ENCODE measurements at places on chromosomes 5 and 9.

GRCh38 chr9:109437286-109437685 is 60.8 kb downstream of the PTPN3 start:
- DNase-seq = no peak

GRCh38 chr9:134484479-134484878 is 157.1 kb upstream of the COL5A1 start:
- DNase-seq = no peak

DNA sequence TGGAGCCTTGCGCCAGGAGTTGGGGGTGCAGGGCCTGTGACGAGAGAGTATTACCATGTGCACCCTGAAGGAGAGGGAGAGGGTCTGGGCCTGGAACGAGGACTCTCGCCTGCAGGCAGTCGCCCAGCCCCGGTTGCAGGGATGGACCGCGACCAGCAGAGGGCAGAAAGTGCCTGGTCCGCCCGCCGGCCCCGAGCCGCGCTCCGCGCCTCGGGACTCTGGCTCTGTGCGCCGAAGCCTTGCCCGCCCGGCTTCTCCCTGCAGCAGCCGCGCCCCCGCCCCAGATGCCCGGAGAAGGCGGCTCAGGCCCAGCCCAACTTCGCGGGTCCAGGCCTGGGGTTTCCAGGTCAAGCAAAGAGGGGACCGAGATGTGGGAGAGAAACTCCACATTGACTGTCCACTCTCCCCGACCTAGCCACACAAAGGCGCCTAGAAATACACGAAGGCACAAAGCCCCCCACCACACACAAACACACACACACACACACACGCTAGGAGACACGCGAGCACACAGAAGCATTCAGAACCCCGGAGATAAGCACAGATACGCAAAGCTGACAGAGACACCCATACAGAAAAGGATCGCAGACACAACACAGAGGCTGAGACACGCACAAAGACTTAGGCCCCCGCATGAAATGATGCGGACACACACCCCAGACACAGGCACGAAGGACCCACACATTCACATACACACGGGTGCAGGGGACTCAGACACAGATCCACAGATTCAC is 2.0 kb upstream of the LMX1B start:
- DNase-seq = no peak

GRCh38 chr5:174724484-174725260 is at the start of gene MSX2:
TSS of gene MSX2 (plus strand) at chr5:174724582. CDS start at chr5:174724660, 78 bp downstream.
- no peak for DNase-seq

DNA sequence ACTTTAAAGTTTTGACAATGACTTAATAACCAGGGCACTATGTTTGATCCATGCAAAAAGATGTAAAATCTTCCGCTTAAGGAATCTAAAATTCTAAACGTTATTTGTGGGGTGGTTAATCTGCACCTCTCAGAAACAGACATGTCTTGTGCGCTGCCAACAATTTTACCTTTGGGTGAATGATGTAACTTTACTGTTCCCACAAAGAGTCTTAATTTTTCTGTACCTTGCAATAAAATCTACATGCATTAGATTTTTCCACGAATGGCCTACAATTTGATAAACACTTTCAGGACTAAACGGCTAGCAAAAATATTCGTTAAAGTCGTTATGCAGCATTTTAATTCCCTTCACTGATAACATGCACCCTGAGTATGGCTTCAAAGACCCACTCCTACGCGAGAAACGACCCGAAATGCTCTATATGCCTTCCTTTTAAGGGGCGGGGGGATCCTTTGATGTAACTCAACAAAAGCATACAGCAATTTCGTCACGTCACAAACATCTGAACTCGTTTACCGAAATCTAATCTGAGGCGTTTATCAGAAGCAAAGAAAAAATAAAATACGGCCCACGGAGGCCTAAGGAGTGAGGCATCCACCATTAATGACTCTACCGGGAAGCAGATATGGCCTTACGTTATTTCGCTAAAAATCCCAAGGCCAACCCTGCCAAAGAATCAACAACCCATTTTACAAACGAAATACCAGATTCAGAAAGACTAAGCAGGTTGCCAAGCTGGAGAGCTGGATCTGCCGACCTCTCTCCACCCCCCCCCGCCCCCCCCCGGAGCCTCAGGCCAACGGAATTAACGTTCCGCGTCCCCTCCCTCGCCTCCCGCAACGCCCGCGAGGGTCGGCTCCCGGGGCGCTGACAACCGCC is 621 bp downstream of the AK6 start:
- no peak for DNase-seq

GRCh38 chr5:14142202-14142826 is 828 bp upstream of the TRIO start:
- no peak for DNase-seq

DNA sequence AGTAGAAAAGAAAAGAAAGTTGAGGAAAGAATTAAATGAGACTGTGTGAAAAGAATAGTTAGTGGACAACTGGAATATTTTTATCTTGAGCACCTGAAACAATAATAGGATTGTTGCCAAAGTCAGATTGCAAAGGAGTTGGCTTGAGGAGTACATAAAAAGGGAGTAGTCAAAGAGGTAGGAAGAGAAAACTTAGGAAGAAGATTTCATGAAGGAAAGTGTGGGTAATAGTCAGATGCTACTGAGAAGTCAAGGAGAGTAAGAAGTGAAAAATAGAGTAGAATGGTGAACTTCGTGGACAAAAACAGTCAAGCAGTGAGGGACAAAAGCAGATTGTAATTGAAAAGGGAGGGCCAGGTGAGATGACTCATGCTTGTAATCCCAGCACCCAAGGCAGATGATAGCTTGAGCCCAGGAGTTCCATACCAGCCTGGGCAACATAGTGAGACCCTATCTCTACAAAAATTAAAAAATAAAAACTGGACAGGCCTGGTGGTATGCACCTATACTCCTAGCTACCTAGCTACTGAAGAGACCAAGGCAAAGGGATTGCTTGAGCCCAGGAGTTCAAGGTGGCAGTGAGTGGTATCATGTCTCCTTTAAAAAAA is 178.9 kb downstream of the NIPBL start:
- DNase-seq = no peak

GRCh38 chr9:2066312-2067273 is 51.4 kb downstream of the SMARCA2 start:
- no peak for DNase-seq

GRCh38 chr9:97441729-97442128 is 29.8 kb downstream of the TDRD7 start:
- DNase-seq = no peak

GRCh38 chr9:115413304-115413703 is 295.3 kb upstream of the TNC start:
- DNase-seq = no peak

DNA sequence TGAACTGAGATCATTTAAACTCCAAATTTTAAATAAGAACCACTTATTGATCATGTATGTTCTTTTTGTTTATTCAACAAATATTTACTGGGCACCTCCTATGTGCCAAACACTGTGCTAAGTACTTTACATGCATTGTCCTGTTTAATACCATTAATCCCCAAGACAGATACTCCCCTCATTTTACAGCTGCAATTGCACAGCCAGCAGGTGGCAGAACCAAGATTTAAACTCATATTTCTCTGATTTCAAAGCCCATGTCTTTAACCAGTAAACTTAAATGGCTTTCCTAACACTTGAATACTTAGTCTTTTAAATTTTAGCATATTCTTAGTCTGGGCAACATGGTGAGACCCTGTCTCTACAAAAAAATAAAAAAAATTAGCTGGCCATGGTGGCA is 43.4 kb upstream of the KIAA1958 start:
- DNase-seq = no peak

- DNase-seq = no peak
Observed at GRCh38 chr5:157197086-157197485, 16.4 kb downstream of the ITK start.

- no peak for DNase-seq
Observed at GRCh38 chr9:70484232-70485130, 70.0 kb upstream of the KLF9 start.

DNA sequence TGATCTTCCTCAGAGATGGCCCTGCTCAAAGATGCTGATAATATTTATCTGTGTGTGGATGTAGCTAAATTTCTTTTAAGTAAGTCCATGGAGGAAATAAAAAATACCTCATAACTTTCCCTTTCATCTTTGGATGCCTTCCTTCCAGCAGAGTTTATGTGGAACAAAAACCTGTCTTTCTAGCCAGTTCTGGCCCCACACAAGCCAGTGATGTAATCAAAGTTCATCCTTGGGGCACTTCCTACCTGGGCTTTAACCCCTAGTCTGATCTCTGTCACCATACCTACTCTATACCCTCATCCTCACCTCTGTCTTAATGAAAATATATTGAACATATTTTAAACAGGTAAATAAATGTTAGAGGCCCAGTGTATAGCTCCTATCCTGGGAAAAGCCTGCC is 39.8 kb upstream of the RASGRF2 start:
- DNase-seq = no peak

DNA sequence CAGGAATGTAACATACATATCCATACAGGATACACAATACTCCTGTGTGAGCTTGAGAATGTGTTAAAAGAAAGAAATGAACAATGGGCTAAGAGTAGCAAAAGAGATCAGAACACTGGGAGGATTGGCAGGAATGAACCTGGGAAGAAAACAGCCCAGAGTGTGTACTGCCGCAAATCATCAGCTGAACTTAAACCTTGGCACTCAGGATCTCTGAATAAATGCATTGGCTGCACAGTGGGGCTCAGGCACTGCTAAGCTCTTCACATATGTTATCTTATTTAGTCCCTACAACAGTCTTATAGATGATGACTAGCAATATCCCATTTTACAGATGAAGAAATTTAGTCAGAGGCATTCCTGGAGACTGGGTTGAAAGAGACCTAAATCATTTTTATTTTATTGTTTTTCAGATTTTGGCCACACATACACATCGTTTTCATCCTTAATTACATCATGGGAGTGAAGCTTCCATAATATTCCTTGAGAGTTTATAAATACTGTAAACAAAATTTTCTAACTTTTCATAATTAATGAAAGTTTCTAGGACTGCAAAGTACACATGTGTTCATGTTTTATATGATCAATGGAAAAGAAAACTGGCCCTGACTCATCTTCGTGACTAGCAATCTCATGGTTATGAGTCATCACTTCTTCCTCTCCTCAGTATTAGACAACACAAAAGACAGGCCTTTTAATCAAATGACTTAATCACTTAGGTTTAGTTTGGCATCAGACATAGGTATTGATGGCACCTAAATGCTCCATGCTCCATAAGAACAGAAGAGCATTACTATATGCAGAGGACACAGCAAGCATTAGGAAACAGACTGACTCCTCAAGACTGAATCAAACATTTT is 59.2 kb downstream of the CDH18 start:
- DNase-seq = no peak

DNA sequence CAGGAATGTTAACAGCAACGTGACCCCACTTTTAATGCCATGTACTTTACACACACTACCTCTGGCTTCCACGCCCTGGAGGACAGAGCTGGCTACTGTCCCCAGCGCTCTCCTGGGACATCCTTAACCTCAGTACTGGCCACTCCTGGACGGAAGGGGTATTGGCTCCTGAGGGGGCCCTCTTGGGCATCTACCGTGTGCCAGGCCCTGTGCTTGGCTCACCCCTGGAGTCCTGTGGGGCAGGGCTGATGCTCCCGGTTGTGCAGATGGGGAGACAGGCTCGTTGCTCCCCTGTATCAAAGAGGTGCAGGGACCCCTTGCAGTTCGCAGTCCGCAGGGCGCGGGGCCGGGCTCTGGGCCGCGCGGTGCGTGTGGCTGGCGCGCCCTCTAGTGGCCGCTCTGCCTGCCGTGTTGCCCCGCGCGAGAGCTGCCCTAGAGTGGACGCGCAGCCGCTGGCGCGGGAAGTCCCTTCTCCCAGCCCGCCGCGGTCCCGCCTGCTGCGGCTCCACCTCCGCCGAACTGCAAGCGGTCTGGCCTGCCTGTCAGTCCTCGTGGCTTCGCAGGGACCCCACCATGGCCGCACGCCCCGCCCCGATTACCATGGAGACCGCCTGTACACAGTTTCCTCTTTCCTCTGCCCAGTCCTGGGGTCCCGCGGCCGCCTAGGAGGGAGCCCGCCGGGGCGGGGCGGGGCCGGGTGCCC is at the start of gene WDR38:
Gene WDR38, plus strand, starts transcription at position 632 of the 703 bp plus-strand sequence. CDS start 72 bp downstream, outside the sequence.
- DNase-seq = no peak

- DNase-seq = no peak
Observed at GRCh38 chr5:148998174-148998797, 64.6 kb downstream of the SH3TC2 start.

DNA sequence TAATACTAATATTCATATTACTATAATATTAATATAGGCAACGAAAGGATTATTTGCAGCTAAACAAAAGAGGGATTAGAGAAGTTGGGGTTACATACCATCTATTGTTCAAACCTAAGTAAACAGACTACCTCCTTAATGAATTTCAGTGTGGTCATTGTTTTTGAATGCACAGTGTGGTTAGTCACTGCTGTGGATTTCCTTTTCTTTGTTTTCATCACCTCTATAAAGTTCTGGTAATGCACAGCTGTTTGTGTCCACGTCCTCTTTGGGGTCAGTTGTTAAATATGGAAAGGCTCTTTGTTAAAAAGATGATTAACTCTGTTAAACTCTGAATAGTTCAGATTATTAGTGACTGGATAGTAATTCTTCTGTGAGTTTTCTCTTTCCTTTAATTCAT is 233.6 kb downstream of the MAST4 start:
- no peak for DNase-seq

- no peak for DNase-seq
Observed at GRCh38 chr5:143896966-143897365, 85.0 kb downstream of the HMHB1 start.

- no peak for DNase-seq
Observed at GRCh38 chr9:17928768-17929167, 349.9 kb downstream of the SH3GL2 start.
